Adipocyte (in vitro differentiated cells): ENCODE measurements at places on chromosomes 1 and 21.

- DNase-seq: peak; percentile 21
These were observed 6.8 kb downstream of the C1orf167 start for GRCh38 chr1:11768821-11769220.

- DNase-seq: no peak
These were observed 6.9 kb upstream of the SRP9 start for GRCh38 chr1:225770561-225771248.

DNA sequence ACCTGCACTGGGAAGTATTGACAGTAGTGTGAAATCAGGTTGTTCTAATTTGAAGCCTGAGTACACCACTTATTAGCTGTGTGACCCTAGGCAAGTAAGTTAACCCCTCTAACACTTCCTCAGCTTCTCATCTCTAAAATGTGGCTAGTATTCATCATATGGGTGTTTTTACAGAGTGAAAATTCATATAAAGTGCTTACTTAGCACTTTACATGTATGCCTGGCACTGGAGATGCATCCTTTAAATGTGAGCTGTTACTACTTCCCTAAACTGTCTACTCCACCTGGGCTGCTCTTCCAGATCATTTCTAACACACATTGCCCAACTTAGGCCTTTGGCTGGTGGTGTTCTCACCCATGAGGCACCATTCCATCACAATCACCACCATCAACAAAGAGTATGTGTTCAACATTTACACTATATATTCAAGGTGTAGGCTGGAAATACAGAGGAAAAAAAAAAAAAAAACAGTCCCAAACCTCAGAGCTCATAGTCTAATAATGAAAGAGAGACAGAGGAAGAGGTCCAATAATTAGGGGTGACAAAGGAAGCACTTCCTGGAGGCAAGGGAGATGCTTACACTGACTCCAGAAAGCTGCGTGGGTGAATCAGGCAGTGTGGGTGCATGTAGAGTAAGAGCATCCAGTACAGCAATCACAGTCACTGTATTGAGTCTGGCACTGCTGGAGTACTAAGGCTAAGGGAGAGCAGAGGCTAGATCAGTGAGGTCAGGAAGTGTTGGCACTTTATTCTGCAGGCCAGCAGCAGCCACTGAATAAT is 3.6 kb downstream of the STX6 start:
- no peak for DNase-seq

- DNase-seq: peak; percentile 12
These were observed 12.4 kb downstream of the ADAR start for GRCh38 chr1:154595621-154596020.

- DNase-seq: no peak
These were observed 10.2 kb upstream of the HNRNPR start for GRCh38 chr1:23354245-23354644.

DNA sequence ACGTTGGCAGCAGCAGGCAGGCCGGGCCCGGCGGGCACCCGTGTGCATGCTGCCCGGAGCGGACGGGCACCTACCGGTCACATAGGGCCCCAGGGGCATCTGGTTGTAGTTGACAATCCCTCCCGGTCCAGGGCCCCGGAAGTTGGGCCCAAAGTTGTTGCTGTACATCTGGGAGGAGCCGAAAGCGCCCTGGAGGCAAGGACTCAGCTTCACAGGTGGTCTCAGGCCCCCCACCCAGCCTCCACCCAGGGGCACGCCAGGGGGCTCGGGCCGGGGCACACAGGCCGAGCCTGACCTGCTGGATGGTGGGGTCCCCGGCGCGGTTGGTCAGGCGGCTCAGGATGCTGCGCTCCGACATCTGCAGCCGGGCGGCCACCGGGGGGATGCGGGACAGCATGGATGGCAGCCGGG is 60.6 kb downstream of the KCNAB2 start:
- no peak for DNase-seq

DNA sequence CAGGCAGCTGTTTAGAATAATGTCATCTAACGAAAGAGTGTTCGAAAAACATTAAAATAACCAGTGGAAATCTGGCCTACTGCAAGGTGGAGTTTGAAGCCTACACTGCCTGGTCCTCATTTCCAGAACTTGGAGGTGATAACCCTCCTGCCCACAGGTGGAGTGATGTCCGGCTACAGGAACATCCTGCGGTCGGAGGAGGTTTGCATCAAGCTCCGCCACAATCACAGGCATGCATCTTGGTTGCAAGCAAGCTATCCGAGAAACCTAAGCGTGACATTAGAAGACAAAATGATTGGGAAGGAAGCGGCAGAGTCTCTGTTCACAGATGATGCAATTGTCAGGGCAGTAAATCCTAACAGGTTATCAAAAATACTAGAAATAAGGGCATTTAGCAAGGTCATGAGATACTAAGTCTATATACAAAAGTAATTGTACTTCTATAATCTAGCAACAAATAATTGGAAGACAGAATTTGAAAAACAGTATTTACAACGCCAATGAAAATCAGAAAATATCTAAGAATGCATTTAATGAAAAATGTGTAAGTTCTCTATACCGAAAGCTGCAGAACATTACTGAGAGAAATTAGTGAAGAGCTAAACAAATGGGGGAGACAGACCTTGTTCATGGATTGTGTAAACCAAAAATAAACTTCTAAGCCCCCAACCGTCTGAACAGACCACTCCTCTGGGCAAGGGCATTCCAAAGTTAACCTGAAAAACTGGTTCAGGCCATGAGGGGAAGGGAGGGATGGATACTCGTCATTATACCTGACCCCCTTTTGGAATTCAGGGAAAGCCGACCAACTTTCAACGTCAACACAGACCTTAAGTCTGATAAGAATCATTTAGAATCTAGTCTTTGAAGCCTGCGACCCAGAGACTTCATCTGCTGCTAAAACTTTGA is 4.7 kb upstream of the SLC19A1 start:
- DNase-seq: no peak

DNA sequence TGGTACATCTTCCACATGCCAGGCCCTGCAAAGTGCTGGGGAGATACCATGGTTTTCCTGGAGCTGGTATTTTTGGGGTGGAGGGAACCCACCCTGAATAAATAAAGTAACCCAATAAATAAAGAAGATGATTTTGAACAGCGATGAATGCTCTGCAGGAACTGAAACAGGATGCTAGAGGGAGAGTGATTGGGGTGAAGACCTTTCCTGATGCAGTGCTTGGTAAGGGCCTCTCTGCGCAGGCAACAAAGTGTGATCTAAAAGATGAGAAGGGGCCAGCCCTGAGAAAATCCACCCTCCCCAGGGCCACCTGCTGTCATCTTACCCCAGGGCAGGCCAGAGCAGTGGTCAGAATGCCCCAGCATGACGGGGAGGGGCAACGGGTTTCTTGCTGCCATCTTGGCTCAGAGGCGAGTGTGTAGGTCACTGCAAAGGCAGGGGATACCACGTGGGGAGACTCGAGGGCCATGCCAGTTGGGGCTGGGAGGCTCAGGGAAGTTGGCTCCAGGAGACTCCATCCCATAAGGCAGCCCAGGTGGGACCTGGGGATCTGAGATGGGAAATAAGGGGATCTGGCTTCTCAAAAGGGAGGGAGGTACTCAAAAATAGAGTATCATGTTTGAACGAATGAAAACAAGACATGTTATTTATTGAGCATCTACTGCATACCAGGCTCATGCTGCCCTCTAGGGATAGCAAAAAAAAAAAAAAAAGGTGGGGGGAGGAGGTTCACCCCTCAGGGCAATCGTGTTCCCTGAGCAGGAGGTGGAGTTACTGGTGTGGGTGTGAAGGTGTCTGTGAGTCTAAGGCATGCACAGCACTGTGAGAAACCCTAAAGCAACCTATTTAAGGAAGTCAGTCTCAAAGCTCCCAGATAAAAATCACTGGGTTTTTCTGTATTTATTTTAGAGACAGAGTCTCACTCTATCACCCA is 2.8 kb downstream of the SRARP start:
- DNase-seq: peak; percentile 36

- peak; percentile 60 for DNase-seq
These were observed 433.1 kb downstream of the CAMTA1 start for GRCh38 chr1:7218210-7218832.

GRCh38 chr21:45598109-45598508 is 45.4 kb upstream of the PCBP3 start:
- DNase-seq: no peak

- no peak for DNase-seq
These were observed 15.8 kb downstream of the INPP5B start for GRCh38 chr1:37931102-37931360.

- no peak for DNase-seq
These were observed 53.6 kb downstream of the WNT9A start for GRCh38 chr1:227893949-227894721.

DNA sequence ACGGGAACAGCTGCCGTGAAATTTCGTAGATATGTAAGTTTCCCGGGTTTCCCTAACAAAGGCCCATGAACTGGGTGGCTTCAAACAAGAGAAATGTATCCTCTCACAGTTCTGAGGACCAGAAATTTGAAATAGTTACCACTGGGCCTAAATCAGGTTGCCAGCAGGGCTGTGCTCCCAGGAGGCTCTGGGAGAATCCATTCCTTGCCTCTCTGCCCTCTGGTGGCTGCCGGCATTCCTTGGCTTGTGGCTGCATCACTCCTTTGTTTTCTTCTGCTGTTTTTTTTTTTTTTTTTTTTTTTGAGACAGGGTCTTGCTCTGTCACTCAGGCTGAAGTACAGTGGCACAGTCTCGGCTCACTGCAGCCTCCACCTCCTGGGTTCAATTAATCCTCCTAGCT is 23.7 kb downstream of the UMODL1 start:
- DNase-seq: no peak

DNA sequence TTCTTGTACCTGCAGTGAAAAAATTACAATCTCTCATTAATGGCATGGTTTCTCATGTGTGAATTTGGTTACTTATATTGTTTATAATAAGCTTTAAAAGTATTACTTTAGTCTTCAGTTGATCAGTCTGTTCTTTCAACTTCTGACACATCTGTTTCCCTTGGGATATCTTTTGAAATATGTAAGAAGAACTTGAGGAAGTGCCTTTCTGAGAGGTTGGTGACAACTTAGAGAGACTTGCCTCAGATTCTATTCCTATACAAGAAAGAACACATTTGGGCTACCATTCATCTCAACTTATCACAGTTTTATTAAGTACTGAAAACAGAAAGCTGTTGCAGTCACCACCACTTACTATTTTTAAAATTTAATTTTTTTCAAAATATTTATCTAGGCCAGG is 8.1 kb downstream of the AKNAD1 start:
- no peak for DNase-seq

DNA sequence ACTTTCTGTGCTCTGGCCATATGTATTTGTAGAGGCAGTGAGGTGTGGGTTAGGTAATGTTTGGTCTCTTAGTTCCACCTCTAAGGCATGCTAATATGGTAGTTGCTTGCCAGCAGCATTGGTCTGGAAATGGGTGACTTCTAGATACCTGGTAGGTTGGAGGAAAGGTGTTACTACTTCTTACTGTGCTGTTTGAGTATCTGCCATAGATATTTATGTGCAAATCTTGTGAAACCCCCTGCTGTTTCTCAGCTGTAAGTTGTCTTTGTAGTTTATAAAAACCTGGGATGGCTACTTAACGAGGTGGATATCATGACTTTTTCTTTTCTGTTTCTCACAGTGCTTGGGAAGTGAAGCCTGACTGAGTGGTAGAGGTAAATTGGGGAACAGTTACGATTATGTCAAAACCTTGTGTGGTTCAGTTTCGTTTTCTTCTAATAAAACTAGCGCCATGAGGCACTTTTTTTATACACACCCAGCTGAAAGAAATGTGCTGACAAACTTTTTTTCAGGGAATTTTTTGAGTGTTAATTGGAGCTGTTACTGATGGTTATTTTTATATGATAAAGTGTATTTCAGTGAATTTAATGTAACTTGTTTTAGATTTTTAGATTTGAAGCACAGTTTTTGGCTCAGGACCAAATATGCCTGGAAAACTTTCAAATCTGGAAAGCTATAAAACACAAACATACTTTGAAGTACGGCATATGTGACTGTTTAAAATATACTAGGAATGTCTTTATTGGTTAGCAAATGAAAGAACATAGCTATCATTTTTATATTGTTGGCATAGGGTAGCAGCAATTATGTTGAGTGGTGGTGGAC is 42.1 kb downstream of the CAMSAP2 start:
- DNase-seq: peak; percentile 77

GRCh38 chr1:156926175-156926574 is 5.7 kb downstream of the LRRC71 start:
- DNase-seq: no peak

- peak; percentile 66 for DNase-seq
These were observed 28.1 kb downstream of the RABIF start for GRCh38 chr1:202860744-202861419.

- no peak for DNase-seq
These were observed 53.5 kb downstream of the SYT6 start for GRCh38 chr1:114100148-114100547.

DNA sequence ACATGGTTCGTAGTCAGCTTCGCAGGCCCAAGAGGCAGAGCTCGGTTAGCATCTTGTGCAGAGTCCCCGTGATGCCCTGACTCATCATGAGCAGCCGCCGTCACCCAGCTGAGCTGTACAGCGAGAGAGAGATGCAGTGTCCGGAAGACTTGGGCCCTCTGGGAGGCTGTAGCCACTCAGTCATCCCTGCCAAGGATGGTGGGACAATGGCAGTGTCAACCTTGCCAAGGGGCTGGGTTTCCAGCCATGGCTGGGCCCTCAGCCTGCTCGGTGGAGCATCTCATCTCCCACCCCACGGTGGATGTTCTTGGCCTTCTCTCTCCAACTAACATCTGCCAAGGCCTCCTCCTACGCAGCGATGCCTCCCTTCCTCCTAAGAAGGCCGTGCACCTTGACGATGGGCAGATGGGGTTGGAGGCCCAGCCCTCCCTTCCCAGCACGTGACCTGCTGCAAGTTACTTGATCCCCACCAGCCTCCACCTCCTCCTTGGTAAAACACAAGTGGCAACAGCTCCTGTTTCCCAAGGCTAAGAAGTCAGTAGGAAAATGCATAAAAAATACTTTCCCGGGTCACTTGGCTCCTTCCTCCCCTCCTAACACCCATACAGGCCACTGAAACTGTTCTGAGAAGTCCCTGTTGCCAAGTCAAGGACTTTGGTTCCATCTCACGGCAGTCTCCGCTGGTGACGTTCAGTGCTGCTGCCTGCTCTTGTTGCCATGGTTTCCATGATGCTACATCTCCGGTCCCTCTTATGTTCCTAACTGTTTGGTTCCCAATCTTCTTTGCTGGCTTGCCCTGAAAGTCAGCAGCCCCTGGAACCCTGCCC is 384.7 kb upstream of the VAMP3 start:
- no peak for DNase-seq

DNA sequence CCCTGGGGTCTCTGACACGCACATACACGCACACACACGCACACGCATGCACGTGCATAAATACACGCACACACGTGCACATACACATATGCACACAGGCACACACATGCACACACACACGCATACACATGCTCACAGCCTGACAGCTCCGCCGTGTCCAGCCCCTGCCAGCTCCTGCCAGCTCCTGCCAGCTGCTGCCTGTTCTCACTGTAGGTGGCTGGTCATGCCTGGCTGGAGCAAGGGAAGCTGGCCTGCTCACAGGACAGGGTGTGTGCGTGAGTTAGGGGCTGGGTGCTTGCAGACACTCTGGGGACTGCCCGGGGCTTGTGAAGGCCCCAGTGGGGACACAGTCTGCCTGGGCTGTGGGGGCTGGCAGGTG is 4.9 kb downstream of the PLCH2 start:
- no peak for DNase-seq
